ENCODE measurements at places on chromosomes 11 and 22.
A peak's percentile ranks its signal among the peaks of the same experiment; 100 is the strongest.

GRCh38 chr11:12266943-12267342 lies 110.4 kb upstream of the PARVA start:
- no peak for DNase-seq

DNA sequence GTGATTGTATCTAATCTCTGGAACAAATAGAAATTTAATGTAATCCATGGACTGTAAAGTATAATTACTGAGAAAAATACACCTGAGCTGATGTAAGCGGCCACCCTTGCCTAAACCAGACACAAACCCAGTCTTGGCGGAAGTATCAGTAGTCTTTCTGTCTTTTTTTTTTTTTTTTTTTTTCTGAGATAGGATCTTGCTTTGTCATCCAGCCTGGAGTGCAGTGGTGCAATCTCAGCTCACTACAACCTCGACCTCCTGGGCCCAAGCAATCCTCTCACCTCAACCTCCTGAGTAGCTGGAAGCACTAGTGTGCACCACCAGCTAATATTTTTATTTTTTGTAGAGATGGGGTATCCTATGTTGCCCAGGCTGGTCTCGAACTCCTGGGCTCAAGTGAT lies 5.5 kb upstream of the CXCR5 start:
- DNase-seq = no peak

DNA sequence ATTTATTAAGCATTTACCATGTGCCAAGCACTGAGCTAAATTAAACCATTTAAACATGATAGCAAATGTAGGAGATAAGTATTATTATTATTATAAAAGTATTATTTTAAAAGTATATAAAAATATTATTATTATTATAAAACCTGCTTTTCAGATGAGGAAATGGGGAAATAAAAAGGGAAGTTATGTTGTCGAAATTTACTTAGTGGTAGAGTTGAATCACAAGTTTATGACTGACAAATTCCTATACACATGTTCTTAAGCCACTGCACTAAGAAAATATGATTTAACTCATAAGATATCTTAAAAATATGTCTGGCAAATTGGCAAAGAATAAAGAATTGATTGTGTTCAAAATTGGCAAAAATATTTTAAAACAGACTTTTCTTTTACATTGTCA lies 53.8 kb downstream of the CASP12 start:
- no peak for DNase-seq

- DNase-seq = no peak
Measured at GRCh38 chr22:27377501-27378295, 423.9 kb downstream of the MN1 start.

GRCh38 chr22:48689206-48689605 lies 1138.5 kb downstream of the BRD1 start:
- DNase-seq = no peak

- no peak for DNase-seq
Measured at GRCh38 chr11:109849946-109850345, 243.2 kb upstream of the ZC3H12C start.

DNA sequence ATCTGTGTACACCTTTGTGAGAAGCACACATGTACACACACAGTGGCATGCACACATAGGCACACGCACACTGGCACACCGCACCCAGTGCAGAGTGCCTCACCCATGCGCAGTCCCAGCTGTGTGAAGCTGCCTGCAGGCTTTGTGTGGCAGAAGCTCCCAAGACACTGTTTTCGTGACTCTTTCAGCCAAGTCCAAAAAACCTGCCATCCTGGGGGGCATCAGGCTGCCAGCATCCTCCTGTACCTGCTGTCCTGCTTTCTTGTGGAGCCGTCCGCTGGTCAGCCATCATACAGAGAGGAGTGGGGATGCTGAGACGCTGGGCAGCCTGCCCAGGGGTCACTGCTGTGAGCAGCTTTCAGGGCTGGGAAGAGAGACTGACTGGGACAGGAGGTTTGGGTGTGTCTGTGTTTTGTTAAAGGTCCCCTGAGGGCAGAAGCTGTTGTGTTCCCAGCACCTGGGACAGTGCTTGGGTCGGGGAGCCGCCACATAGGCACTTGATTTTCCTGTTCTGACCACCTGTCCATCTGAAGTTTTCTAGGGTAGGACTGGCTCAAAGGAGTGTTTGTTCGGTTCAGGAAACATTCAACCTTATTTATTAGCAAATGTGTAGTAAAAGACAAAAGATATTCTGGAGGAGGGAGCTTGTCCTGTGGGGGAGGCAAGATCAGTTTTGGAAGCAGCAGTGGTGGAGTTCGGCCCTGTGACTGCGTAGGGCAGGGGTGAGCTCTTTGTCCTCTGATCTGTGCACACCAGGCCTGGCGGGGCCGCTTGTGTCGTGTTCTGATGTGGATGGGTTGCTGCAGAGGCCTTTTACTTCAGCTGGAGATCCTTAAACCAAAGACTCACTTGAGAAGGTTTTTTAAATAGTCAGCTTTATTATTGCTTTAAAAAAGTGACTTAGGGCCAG lies 29.7 kb downstream of the AP2A2 start:
- no peak for DNase-seq

- DNase-seq = peak; percentile 81
Measured at GRCh38 chr11:44568658-44569473, 3.4 kb downstream of the CD82 start.

DNA sequence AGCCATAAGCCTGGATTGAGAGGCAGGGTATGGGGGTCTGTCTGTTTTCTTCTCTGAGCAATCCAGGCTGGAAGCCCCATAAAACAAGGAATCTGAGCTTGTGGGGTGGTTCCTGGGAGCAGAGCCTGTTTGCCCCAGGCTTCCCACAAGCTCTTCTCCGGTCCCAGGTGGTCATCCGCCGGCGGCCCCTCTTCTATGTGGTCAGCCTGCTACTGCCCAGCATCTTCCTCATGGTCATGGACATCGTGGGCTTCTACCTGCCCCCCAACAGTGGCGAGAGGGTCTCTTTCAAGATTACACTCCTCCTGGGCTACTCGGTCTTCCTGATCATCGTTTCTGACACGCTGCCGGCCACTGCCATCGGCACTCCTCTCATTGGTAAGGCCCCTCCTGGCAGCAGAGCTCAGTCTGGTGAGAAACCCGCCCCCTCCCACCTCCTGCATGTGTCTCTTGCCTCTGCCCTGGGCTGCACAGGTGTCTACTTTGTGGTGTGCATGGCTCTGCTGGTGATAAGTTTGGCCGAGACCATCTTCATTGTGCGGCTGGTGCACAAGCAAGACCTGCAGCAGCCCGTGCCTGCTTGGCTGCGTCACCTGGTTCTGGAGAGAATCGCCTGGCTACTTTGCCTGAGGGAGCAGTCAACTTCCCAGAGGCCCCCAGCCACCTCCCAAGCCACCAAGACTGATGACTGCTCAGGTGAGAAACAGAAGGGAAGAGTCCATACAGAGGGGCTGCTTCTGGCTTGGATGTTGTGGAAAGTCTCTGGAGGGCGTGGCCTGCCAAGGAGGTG lies 11.6 kb downstream of the HTR3A start:
- DNase-seq = no peak

DNA sequence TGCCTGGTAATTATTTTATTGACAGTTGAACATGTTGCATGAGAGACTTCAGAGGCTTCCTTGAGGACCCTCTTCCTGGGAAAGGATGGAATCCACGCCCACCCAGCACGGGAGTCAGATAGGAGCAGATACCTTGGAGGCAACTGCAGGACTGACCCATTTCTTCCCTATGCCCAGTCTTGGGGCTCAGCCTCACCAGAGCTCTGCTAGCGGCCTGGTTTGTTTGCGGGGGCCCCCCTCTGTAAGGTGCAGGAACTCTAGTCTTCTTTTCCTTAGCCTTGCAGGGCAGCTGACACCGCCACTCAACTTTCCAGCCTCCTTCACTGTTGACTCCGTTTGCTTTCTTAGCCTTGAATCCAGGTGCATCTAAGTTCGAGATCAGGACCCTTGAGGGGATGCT lies 1032.8 kb downstream of the BRD1 start:
- no peak for DNase-seq

- no peak for DNase-seq
Measured at GRCh38 chr22:46835693-46836092, 73.2 kb downstream of the TBC1D22A start.

DNA sequence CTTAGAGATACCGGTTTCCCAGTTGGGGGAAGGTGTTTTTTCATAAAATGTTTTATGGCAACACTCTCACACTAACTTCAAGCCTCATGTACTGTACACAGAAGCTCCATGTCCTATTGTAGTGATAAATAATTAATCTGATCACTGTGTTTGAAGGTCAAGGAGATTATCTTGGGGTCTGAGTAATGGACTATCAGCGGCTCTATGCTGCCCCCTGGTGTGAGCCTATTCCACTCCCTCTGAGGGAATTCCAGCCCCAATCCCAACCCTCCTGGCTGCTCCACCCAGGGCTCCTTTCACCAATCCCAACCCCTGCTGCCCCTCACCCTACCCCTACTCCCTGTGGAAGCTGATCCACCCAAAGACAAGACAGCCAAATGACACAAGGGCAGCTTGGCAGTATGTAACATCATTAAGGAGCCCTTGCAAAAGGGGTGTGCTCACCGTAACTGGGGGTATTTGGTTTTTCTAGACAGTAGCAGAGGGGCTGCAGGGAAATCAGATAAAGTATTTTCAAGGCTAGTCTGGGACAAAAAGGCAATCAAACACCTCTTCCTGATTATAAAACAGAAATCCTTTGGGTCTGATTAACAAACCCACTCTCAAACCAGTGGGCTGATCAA lies 22.3 kb downstream of the HPS4 start:
- no peak for DNase-seq

- no peak for DNase-seq
Measured at GRCh38 chr11:69333149-69333710, 39.3 kb downstream of the MYEOV start.

DNA sequence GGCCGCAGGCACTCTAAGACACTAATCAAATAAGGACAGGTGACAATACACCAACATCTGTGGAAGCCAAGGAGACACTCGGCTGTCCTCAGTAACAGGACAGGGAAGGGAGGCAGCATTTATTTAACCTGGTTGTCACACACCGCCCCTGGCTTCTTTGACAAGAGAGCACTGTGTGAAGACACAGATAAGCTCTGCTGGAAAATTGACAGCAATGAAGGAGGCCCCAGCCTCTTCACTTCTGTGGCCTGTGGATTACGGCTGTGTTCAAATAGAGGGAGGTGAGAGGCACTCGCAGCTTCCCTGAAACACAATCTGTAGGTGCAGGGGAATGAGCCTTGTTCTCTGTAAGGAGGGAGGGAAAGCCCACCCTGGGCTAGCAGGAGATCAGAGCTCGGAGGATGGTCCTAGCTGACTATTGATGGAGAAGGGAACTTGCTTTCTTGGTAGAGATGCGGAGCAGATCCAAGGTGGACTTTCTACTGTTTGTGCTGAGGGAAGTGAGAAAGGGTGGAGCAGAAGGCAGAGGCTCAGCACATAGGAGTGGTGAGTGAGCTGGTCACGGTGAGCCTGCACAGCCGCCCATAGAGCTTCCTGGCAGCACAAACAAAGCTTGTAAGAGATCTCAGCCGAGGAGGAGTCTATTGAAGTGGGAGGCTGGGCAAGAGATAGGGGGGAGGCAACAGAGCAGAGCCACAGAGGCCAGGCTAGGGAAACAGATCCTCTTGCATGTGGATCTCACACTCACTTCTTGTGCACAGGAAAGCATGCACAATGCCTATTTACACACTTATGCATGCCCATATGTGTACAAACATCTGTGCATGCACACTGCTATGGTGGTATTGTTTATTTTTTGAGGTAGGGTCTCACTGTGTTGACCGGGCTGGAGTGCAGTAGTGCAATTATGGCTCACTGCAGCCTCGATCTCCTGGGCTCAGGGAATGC lies 114.6 kb upstream of the THY1 start:
- no peak for DNase-seq

DNA sequence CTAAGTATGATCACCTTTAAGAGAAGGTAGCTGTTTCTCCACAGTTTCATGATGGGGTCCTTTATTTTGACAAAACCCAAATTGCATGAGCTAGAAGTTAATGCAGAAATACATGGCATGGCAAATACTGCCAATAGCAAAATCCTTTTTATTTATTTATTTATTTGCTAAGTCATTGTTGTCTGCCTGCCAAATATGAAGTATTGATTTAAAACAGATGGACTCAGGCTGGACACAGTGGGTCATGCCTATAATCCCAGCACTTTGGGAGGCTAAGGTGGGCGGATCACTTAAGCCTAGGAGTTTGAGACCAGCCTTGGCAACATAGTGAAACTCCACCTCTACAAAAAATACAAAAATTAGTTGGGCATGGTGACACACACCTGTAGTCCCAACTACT lies 52.4 kb downstream of the LARGE2 start:
- DNase-seq = no peak

- no peak for DNase-seq
Measured at GRCh38 chr11:68575025-68575665, 109.2 kb upstream of the GAL start.

- no peak for DNase-seq
Measured at GRCh38 chr11:135006800-135007199, 594.8 kb upstream of the B3GAT1 start.

- no peak for DNase-seq
Measured at GRCh38 chr11:79547256-79547655, 106.4 kb upstream of the TENM4 start.

- DNase-seq = no peak
Measured at GRCh38 chr11:87372065-87372464, 334.3 kb downstream of the TMEM135 start.

- DNase-seq = no peak
Measured at GRCh38 chr11:129640671-129641070, 175.0 kb upstream of the TMEM45B start.

GRCh38 chr22:36347094-36347493 lies 40.7 kb downstream of the MYH9 start:
- no peak for DNase-seq

DNA sequence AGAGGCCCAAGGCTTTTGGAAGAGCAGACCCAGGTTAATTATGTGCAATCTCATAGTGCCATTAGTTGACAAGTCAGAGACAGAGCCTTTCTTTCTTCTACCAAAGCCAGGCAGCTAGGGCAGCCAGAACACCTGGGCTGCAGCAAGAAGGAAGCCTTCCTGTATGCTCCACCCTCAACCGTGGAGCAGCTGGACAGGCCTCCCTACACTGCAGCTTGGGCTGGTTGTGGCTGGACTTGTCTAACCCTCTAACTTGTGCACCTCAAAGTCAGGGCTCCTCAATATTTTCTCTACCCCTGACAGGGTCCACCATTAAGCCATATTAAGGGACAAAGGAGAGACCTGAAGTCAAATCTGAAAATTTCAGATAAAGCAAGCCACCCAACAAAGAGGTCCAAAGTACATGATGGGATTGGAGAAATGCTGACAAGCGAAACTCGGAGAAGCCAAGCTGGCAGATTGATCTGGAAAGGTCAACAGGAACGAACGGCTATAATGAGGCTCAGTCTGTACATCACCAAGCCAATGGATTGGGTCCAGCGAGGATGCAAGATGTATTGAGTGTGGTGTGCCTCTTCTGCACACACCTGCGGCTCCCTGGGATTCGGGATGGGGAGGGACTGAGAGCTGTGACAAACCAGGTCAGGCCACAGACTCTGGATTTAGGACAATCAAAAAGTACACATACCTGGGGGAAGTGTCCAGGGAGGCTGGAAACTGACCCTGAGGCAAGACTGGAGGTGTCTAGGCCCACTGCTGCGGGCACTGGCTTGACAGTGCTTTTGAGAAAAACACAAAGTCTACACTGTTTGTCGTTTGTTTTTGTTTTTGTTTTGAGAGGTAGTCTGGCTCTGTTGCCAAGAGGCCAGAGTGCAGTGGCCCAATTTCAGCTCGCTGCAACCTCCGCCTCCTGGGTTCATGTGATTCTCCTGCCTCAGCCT lies 11.7 kb upstream of the SLC43A3 start:
- no peak for DNase-seq

- DNase-seq = no peak
Measured at GRCh38 chr11:77590194-77590782, 535 bp downstream of the AQP11 start.

Data from T-helper 1 cell (primary cell).